ENCODE measurements at places on chromosomes 13 and 19.

DNA sequence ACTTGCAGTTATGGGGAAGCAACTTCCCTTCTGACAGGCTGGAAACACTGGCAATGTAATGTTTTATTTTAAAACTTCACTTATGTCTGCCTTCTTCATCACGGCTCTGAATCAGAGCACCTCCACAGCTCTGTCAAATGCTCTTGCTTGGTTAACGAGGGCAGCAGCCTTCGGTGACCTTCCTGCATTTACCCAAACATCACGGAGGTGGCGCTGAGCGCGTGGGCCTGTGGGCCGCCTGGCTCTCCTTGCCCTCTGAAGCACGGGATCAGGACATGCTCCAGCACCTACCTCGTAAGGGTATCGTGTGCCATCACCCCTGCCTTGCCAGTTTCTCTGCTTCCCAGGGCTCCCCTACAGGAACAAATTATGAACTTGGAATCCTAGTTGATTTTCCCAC lies 310.0 kb downstream of the TEX29 start:
- no peak for DNase-seq

DNA sequence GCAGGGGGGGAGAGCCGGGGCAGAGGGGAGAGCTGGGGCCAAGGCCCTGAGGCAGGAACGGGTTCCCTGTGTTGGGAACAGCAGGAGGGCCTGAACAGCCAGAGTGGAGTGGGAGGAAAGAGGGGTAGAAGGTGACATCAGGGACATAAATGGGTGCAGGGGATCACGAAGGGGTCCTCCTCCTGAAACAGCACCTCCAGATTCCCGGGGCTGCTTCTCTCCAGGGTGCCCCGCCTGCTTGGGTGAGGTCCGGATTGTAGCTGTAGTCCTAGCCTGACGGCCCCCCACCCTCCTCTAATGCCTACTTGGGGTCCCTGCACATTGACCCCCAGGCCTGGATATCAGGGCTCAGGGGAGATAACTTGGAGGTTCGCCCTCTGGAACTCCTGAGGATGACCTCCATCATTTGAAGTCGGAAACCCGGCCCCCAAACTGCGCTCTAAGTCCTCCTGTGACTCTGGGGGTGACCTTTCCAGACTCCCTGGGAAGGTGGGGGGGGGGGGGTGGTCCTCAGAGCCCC lies 473 bp upstream of the SCN1B start:
- no peak for DNase-seq

DNA sequence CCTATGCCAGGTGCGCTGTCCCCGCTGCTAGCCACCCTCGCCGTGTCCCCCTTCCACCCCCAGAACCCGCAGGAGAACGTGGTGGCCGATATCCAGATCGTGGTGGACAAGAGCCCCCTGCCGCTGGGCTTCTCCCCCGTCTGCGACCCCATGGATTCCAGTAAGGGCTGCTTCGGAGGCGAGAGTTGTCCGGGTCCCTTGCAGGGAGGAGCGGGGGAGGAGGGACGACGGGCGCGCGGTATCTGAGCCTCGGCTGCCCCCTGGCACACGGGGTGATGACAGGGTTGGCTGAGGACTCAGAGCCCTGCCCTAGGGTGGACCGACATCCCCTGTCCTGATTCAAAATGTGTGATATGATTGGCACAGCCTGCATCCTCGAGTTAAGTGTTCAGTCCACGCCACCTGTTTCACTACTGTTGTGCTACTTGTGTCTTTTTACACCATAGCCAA lies 653 bp downstream of the MVB12A start:
- DNase-seq, result peak; percentile 55

GRCh38 chr19:32091241-32091640 lies 254.2 kb upstream of the ZNF507 start:
- no peak for DNase-seq

GRCh38 chr13:98766697-98767096 lies 14.2 kb upstream of the SLC15A1 start:
- DNase-seq, result no peak

GRCh38 chr13:62388515-62388914 lies 972.9 kb upstream of the PCDH20 start:
- no peak for DNase-seq

- DNase-seq, result no peak
Measured at GRCh38 chr19:15675560-15675959, 2.7 kb downstream of the CYP4F12 start.

DNA sequence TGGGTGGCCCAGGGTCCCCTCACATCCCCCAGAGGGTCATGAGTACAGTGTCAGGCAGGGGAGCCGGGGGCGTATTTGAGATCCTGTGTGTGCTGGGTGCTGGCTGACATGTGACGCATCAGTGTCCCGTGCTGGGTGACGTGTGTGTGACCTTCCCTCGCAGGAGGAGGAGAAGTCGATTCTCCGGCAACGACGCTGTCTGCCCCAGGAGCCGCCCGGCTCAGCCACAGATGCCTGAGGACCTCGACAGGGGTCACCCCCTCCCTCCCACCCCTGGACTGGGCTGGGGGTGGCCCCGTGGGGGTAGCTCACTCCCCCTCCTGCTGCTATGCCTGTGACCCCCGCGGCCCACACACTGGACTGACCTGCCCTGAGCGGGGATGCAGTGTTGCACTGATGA lies 25.8 kb downstream of the PNPLA6 start:
- no peak for DNase-seq

- DNase-seq, result no peak
Measured at GRCh38 chr13:59120297-59120843, 1043.4 kb downstream of the DIAPH3 start.

DNA sequence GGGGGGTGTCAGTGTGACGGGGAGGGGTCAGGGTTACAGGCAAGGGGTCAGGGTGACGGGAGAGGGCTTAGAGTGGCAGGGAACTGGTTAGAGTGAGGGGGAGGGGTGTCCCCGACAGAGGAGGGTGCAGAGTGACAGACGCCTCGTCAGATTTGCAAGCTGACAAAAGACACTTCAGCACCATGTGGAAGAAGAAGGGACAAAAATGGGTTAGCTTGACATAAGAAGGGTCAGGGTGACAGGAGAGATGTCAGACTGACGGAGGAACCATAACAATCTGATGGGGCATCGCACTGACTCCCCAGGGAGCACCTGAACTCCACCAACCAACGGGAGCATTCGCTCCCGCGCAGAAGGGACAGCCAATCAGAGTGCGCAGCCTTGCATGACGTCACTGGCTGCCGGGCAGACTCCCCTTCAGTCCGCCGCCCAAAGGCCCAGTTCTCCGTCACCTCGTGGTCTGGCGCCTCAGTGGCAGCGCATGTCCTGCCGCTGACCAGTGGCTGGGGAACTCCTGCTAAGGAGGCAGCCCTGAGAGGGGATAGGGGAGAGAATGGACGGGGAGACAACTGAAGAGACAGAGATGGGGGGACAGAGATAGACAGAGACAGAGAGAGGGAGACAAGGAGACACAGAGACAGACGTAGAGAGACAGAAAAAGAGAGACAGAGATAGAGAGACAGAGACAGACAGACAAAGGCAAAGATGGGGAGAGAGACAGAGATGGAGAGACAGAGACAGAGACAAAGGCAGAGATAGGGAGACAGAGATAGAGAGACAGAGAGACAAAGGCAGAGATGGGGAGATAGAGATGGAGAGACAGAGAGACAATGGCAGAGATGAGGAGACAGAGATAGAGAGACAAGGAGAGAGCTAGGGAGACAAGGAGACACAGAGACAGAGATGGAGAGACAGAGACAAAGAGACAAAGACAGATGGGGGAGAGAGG lies 30.2 kb downstream of the C19orf81 start:
- peak; percentile 85 for DNase-seq

- DNase-seq, result no peak
Measured at GRCh38 chr19:46480415-46480814, 9.1 kb upstream of the PNMA8A start.

- DNase-seq, result no peak
Measured at GRCh38 chr19:42794765-42795164, 29.3 kb upstream of the PSG8 start.

GRCh38 chr19:54608792-54609191 lies 15.4 kb downstream of the LILRA1 start:
- DNase-seq, result no peak

- no peak for DNase-seq
Measured at GRCh38 chr13:28475916-28476725, 18.8 kb downstream of the FLT1 start.

DNA sequence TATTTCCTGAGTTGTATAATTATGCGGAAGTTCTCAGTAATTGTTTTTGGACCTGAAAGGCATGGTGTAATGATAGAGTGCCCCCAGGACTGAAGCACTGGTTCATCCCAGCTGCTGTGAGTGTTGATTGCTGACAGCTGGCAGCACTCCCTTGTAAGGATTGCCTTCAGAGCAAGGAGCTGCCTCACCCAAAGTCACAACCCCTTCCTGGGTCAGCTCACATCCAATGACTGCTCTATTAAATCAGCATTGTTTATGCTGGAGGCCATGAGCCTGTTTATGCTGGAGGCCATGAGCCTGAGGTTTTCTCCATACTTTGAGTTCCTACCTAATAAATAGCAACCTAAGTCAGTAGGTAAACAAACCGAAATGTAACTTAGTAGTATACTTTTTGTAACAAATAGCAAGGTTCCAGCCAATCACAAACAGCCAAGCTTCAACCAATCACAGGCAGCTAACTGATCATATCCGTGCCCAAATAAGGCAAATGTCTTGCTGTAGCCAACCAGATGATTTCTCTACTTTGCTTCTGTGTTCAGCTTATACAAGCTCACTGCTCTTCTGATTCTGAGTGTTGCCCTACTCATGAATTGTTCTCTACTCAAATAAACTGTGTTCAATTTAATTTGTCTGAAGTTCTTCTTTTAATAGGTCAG lies 11.7 kb upstream of the SPACA6 start:
- DNase-seq, result no peak

- DNase-seq, result no peak
Measured at GRCh38 chr19:35797663-35798062, 15.0 kb downstream of the PRODH2 start.

GRCh38 chr13:51155776-51156515 lies 44.9 kb upstream of the C13orf42 start:
- no peak for DNase-seq

- no peak for DNase-seq
Measured at GRCh38 chr19:55716531-55716930, 21.7 kb downstream of the NLRP9 start.

- peak; percentile 99 for DNase-seq
Measured at GRCh38 chr19:43474986-43475705, 9.7 kb upstream of the LYPD3 start.

GRCh38 chr19:498511-498891 lies 2.2 kb downstream of the MADCAM1 start:
- DNase-seq, result no peak

DNA sequence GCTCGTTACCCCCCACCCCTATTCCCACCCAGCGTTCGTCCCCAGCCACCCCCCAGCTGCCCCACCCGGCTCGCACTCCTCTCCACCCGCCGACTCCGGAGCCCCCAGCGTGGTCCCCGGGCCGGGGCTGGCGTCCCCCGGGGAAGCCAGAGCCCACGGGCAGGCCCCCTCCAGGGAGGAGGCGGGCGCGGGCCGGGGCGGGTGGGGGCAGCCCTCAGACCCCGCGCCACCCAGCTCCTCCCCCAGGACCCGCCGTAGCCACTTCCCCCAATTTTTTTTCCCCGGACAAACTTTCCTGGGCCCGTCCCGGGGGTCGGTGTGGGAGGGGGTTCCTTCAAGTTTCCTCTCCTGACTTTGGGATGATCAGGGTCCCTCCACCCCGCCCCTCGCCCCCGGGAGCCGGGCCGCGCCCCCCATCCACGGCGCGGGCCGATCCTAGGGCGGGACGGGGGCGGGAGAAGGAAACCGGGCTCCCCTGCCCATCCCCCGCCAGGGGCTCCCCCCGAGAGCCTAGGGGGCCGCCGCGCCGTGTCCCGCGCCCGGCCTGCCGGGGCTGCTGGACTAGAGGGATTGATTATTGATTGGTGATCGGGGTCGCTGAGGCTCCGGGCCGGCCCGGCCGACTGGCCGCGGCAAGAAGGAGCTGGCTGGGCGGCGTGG lies 927 bp upstream of the TSHZ3 start:
- peak; percentile 52 for DNase-seq

DNA sequence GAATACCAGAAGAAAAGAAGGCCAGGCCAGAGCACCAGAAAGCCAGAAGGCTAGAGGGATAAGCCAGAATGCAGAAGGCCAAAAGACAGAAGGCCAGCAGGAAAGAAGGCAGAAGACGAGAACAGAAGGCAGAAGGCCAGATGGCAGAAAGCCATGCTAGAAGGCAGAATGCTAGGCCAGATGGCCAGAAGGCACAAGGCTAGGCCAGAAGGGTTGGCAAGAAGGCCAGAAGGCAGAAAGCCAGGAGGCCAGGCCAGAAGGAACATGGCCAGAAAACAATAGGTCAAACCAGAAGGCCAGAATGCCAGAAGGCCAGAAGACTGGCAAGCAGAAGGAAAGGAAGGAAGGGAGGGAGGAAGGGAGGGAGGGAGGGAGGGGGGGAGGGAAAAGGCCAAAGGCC lies 188.8 kb downstream of the TUBA3C start:
- no peak for DNase-seq

DNA sequence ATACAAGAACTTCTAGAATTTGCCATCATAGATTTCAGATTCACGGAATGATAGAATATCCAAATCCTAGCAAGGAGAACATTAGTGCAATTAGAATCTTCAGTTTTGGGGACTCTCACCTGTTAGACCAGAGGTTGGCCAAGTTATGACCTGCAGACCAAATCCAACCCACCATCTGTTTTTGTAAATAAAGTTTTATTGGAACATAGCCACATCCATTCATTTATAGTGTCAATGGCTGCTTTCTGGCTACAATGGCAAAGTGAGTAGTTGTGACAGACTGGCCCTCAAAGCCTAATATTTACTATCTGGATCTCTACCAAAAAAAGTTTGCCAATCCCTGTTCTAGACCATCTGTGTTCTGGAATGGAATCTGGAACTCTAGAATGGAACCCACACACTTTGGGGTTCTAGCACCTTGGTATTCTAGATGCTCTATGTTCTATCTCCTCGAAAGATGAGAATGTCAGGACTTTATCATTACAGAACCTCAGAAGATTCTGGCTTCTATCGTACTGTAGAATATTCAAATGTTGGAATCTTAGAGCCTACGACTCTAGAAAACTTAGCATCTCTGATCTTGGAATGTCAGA lies 2.5 kb downstream of the KPTN start:
- DNase-seq, result no peak

DNA sequence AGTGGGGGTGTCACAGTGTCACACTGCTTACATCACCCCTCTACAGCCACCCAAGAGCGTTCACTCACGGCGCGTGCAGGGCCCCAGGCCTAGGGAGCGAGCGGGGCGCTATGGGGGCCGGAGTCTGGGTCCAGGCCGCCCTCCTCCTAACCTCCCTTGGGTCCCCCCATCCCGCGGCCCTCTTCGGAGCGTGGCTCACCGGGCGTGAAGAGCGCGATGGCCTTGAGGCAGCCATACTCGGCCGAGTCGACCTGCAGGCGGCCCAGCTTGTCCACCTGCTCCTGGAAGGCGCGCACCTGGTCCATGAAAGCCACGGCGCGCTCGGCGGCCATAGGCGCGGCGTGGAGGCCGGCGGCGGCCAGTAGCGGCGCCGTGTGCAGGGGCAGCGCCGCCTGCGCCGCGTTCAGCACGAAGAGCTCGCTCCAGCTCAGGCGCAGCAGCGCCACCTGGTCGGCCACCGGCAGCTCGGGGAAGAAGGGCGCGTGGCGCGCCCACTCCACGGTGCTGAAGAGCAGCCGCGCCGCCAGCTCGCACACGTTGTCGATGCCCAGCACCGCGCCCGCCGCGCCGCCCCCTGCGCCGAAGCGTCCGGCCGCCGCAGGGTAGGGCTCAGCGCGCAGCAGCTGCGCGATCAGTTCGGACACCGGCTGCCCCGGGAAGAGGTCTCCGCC lies 9.4 kb downstream of the OCEL1 start:
- DNase-seq, result peak; percentile 77

- DNase-seq, result no peak
Measured at GRCh38 chr19:11159598-11160439, 4.2 kb upstream of the SPC24 start.

Data from frontal cortex (tissue), 4 donors.